ENCODE measurements at places on chromosomes 2 and 18. TPM values are rescaled to one million over a fixed set of nuclear protein-coding genes. Genes with fewer than 3 reads are reported as not detected.

- no peak for DNase-seq
Observed at GRCh38 chr2:233882353-233882752, 14.2 kb upstream of the MSL3B start.

DNA sequence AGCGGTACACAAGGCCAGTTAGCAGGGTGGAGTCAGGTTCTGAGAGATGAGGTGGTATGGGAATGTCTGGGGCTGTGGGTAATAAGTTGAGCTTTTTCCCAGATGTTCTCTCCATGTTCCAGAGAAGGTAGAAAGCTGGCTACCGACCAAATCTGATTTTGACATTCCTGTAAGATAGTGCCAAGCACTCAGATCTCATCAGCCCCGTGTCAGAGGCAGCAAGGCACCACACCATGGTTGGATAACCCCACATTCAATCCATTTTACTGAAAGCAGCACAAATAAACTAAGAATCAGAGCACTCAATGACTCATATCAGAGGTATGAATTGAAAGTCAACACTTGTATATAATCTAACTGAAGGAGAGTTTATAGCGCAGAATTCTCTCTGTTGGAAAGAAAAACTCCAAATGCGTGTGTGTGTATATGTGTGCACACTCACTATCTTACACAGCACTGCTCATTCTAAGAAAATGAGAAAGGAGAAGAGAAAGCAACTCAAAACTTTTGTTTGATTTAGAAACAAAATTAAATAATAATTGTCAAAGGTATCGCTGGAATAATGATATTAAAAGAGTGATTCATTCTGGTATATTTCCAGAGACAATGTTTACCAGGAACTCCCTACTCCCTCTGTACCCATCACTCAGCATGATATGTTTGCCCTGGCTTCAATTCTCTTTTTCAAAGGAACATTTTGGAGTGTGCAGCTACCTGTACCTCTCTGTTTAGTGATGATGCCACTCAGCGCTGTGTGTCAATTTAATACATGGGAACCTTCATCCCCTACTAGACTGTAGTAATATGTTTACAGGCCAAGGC, 375.1 kb upstream of the ID2 start:
- DNase-seq, result no peak

- DNase-seq, result no peak
Observed at GRCh38 chr18:32776561-32776960, 3.7 kb upstream of the KLHL14 start.

DNA sequence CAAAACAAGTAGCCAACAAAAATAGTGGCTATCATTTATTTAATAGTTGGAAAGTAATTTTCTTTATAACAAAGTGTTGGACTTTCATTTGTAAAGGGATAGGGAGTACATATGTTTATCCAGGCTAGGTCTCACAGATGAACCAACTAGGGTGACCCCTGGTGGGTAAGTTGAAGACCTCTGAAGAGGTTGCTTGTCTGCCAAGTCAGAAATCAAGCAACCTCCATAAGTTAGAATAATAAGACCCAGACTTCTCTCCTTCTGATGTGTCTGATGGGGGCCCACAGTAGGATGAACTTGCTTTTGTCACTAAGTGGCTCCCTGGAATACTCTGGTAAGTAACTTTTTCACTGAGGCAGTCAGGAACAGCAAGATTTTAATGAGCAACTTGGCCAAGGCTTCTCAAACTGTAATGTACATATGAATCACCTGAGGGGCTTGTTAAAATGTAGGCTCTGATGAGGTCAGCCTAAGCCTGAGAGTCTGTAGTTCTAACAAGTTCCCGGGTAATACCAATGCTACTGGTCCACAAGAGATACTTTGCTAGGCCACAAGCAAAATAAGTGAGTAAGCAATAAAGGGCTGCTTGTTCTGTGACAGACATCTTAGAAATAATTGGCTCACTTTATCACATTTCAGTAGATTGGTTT, 319.6 kb downstream of the PIK3C3 start:
- peak; percentile 8 for DNase-seq

TLX2 gene
- polyA plus RNA-seq, result not detected

- DNase-seq, result no peak
Observed at GRCh38 chr2:227411990-227412350, 24.2 kb upstream of the SCYGR1 start.

DNA sequence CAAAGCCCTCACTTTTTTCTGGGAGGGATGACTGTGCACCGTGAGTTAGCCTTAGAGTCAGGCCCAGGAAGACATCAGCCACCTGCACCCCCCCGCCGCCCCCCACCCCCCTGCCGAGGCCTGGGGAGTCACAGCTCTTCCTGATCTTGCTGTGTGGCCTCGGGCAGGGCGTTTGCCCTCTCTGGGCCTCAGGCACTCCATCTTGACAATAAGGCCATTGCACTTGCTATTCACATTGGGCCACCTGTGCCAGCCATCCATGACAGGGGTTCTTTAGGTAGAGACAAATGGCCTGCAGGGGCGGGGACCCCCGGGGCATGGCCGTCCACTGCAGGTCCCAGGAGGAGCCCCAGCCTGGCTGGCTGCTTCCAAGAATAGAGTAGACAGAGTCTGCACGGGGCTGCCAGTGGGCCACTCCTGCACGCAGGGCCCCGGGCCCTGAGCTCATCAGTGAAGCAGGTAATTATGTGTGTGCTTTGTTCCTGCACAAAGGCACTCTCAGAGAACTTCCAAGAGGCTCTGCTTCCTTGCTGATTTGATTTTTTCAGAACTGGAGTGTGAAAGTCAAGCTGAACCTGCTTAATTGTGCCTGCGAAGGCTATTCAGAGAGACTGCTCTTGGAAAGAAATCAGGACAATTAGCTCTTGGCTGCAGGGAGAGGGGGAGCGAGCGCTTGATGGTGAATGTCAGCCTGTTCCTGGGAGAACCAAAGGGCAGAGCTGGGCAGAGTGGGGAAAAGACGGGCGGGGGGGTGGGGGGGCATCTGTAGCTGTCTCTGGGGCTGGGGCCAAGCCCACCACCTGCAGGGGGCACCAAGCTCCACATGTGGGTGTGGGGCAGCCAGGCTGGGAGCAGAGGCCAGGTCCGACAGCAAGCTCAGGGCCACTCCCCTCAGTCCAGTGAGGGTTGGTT, 40.3 kb downstream of the RRM2 start:
- no peak for DNase-seq

CRYGD gene
- polyA plus RNA-seq, result not detected

GRCh38 chr18:46573156-46573555, 83.9 kb downstream of the LOXHD1 start:
- DNase-seq, result no peak

EGR4 gene
- polyA plus RNA-seq, result not detected

DNA sequence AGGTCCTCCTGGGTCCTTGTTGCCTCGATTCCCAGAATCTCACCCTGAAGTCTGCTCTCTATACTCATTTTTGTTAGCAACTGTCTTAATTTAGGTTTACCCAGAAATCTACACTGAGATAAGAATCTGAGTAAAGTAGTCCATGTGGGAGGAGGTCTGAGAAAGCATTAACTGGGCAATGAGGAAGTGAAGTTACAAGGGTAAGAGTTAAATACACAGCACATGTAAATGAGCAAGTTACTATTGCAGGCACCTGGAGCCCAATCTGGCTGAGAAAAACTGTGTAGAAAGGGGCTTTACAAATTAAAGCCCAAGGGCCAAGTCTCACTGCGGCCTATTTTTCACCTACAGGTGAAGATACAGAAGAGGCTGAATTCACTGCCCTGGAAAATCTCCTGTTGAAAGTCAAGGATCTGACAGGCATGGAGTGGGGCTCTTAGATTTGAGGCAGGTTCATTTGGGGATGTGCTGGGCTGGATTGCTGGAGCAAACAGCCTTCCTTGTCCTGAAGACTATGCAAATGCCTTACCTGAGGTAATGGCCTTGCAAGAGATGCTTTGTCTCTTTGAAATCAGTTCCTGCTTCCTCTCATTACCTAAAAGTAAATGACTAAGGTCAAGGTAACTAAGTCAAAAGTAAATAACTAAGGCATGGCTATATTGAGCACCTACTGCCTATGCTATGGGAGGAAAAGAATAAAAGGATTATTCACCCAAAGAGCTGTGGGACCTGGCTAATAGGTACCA, 84.4 kb upstream of the DYNAP start:
- no peak for DNase-seq

DNA sequence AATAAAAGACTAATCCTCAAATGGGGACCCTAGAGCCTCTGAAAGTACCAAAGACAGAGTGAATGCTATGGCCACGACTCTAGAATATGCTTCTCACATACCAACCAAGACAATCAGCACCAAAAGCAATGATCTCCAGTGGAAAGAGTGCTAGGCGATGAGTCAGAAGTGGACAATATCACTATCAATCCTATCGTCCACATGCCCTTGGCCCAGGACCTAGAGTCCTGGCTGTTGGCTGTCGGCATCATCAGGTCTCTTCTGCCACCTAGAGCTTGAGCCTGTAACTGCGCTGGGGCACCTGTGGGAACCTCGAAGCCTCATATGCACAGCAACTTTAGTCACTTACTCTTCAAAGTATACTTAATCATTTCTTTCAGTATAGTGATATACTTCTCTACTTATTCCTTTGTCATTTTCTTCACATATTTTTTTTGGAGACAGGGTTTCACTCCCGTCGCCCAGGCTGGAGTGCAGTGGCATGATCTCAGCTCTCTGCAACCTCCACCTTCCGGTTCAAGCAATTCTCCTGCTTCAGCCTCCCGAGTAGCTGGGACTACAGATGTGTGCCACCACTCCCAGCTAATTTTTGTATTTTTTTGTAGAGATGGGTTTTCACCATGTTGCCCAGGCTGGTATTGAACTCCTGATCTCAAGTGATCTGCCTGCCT, 29.7 kb downstream of the NOL10 start:
- peak; percentile 28 for DNase-seq

GRCh38 chr18:57931038-57931437, 113.0 kb upstream of the NEDD4L start:
- DNase-seq, result no peak

GMPPA gene
- polyA plus RNA-seq, result 29.9 TPM

HMSD gene
- 0.69 TPM for polyA plus RNA-seq

- DNase-seq, result no peak
Observed at GRCh38 chr2:217878915-217879590, 123.7 kb downstream of the TNS1 start.

DNA sequence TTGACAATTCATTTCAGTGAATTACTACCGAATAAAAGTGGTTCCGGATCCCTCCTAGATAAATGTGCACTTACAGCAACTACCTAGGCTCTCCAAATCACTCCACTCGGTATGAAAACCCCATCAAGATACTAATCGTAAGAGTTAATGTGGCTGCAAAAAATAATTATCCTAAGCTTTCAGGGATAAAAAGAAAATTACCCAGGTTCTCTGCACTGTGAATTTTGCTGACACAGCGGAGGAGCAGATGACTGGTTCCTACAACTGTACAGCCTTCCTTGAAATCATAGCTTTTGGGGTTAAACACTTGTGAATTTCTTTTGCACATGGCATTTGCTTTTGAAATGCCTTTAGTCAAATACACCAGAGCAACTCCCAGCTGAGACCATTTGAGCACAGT, 104.7 kb downstream of the CD226 start:
- no peak for DNase-seq

DNA sequence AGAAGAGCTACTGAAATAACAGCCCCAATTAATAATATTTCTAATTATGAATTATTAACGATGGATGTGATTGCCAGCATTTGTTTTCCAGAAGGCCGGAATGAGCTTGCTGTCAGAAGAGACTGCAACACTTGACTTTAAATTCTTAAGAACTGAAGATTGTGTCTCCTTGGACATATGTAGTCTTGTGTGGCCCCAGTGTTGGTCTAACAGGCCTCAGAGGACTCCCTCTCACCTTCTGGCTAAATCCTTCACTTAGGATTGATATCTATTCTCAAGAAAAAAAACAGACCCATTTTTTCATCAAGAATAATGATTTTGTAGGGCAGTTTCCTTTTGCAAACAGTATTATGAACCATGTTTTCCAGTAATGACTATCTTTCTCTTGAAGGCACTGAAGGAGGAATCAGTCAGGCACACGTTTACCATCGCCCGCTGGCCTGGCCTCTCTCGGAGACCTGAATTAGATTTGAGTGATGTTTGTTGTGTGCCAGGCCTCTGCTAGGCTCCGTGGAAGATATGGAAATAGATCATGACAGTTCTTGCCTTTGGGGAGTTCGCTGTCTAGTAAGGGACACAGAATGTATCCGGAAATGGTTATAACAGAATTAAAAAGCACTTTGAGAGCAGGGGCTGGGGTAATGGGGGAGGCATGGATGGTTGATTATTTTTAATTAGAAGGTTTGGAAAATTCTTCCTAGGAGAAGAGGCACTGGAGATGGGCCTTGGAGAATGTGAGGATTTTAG, 258.0 kb downstream of the MYCN start:
- DNase-seq, result no peak

DNA sequence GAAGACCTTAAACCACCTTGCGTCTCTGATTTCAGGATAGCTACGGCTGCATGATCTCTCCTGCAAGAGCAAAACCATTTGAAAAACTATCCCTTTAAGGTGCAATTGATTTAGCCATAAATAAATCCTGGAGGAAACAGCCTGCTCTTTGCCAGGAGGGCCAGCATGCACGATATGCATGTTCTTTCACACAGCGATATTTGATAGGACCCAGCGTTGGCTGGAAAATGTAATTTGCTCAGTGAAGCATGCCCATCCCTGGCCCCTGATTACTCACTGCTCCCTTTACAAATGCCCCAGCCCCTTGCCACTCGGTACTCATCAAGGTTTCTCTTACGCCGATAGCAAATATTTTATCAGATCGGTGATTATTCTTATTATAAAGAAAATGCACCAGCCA, 315.4 kb downstream of the CDH2 start:
- DNase-seq, result no peak

GRCh38 chr2:24613154-24613814, 122.2 kb downstream of the NCOA1 start:
- no peak for DNase-seq

DNA sequence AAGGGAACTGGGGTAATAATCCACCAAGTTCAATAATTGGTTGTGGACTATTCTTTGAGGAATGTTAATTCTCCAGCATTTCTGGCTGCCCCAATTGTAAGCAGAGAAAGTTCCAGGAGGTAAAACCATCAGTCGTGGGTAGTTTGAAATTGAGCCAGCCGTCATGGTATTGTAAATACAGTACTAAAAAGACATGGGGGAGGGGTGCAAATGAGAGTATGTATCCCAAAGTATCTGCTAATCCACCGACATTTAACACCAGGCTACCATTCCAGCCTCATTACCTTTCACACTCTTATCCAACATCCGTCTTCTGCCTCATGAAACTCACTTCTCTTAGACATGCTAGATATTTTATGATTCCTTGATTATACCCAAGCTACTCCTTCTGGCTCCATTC, 507.9 kb downstream of the ERBB4 start:
- no peak for DNase-seq

GRCh38 chr2:10579876-10580514, 109.8 kb downstream of the NOL10 start:
- peak; percentile 41 for DNase-seq

GRCh38 chr2:23083966-23084365, 301.0 kb upstream of the KLHL29 start:
- DNase-seq, result no peak

- peak; percentile 73 for DNase-seq
Observed at GRCh38 chr2:45759310-45759851, 107.9 kb downstream of the PRKCE start.

WDCP gene
- 9.0 TPM for polyA plus RNA-seq

- no peak for DNase-seq
Observed at GRCh38 chr2:104656571-104657163, 197.2 kb upstream of the POU3F3 start.

Data from muscle of back (tissue), 13 donors.